ENCODE measurements at places on chromosomes 16 and 17.

GRCh38 chr17:16980813-16981731 is 9.2 kb upstream of the TNFRSF13B start:
- no peak for DNase-seq

GRCh38 chr17:17732444-17732843 is 51.2 kb downstream of the RAI1 start:
- no peak for DNase-seq

GRCh38 chr16:57411362-57411976 is 6.9 kb downstream of the CCL17 start:
- no peak for DNase-seq

- no peak for DNase-seq
Observed at GRCh38 chr17:760371-760770, 8.3 kb upstream of the GEMIN4 start.

- DNase-seq: peak; percentile 31
Observed at GRCh38 chr16:2121853-2122252, 13.8 kb downstream of the PKD1 start.

GRCh38 chr17:49362723-49363117 is 670 bp upstream of the ZNF652 start:
- peak; percentile 26 for DNase-seq

- DNase-seq: no peak
Observed at GRCh38 chr17:76078860-76079534, at the start of gene ZACN. ZACN (plus strand) TSS chr17:76079182; CDS start chr17:76079265, 83 bp downstream.

- DNase-seq: no peak
Observed at GRCh38 chr17:31915456-31916100, 14.1 kb upstream of the UTP6 start.

GRCh38 chr17:19645734-19646201 is 2.8 kb upstream of the ALDH3A2 start:
- DNase-seq: peak; percentile 52

GRCh38 chr17:31908386-31908785 is 6.9 kb upstream of the UTP6 start:
- DNase-seq: peak; percentile 9

GRCh38 chr17:4565209-4566141 is 5.1 kb upstream of the GGT6 start:
- DNase-seq: peak; percentile 91

- DNase-seq: no peak
Observed at GRCh38 chr16:4338712-4339299, 12.3 kb downstream of the PAM16 start.
